ENCODE measurements at places on chromosomes 3 and 15.

DNA sequence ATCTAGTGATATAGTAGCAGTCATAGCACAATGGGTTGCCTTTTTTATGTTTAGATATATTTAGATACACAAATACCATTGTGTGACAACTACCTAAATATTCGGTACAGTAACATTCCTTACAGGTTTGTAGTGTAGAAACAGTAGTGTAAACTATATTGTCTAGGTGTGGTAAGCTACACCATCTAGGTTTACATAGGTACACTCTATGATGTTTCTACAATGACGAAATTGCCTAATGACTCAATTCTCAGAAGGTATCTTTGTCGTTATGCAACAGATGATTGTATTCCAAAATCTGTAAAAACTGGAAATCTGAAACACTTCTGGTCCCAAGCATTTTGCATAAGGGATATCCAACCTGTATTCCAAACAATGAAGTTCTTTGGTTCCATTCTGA is 24.3 kb downstream of the PLOD2 start:
- DNase-seq, result no peak

- no peak for DNase-seq
Observed at GRCh38 chr3:71217640-71218222, 365.8 kb downstream of the FOXP1 start.

DNA sequence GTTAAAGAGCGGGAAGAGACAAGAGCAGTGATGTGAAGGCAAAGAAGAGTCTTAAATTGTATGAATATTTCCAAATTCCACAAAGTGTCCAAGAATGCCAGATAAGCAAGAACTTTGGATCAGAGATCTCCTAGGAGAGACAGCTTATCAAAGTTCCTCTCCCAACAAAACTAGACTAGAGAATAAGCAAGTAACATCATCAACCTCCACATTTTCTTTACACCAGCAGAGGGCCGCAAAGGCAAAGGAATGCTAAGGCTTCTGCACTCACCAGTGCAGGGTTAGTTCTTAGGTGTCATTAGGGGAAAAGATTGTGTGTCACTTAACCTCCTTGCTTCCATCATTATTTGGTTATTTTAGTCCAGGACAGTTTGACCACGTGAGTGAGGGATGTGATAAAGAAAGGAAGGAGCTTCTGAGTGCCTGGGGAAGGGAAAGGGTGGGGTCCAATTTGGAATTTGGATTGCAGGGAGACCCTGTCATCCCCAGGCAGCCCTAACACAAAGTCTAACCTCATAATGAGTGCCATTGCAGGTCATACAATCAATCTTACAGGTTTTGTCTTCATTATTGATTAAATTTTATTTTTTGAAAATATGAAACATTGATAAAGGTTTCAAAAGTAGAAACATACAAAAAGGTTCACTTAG is 7.5 kb upstream of the CMTM6 start:
- peak; percentile 63 for DNase-seq

DNA sequence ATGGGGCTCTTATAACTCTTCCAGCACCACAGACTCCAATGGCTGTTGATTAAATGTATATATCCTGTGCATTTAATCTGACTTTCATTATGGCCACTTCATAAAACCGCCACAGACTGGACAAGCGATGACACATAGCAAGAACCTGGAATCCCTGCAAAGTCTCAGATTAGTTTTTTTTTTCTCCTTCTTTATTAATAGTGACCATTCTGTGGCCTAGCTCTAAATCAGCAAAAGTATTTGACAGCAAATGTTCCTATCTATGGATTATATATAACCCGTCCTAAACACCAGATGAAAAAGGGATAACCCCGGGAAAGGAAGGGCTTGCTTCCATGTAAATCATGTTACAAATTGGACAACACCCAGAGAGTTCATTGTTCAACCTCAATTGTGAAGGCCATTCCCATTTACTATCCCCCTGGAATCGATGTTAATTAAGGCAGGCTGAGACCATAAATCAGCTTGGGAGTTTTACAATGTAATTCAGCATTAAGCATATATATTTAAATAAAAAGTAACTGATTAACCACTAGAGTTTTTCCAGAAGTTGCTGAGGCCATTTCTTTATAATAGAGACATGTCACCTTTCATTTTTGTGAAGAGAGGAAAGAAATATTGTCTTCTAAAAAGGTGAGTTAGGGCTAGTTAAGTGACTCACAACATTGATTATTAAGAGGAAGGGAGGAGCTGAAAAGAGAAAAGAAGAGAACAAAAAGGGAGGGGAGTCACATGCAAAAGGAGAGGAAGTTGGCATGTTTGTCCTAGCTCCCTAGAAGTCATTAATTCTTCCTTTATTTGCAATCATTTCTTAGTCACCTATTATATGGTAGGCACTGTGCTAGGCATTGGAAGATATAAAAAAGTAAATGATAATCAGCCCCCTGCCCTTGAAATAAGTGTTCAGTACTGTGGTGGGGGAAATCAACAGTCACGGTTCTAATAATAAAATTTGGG is 26.2 kb downstream of the ALDH1A2 start:
- no peak for DNase-seq

- DNase-seq, result no peak
Observed at GRCh38 chr3:148232389-148232788, 465.3 kb upstream of the AGTR1 start.

DNA sequence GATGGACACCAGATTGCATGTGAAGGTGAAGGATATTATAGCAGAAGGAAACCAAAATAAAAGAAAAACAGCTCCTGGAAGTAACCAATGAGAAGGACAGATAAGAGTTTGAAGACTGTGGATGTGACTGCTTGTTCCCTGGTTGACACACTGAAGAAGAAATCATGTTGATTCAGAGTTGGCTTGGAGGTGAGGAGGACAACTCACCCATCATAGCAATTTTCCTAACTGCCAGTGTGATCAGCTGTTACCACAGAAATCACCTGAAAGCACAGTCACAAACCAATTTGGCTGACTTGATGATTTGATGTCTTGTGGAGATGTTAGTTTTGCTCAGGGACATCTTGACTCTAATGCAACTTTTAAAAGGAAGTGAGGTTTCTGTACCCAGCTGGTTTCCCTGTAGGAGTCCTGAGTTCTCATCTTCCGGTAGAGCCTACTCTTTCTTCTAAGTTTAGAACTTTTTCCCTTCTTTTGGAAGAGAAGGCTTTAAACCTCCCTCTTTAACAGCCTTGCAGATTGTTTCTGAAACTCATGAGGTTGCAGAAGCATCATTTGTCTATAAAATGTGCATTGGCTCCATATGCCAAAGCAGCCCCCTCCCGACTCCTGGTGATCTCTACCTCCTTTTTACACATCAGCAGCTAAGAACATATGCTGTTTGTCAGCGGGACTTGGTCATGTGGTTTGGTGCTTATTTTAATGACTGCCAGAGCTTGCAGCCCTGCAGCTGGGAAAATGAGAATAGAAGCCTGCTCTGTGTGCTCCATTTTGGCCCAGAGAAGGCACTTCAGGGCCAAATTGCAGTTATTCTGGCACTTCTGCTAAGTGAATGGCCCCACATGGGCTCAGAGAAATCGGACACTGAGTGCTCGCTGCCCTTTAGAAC is 10.3 kb downstream of the ATG7 start:
- DNase-seq, result no peak

DNA sequence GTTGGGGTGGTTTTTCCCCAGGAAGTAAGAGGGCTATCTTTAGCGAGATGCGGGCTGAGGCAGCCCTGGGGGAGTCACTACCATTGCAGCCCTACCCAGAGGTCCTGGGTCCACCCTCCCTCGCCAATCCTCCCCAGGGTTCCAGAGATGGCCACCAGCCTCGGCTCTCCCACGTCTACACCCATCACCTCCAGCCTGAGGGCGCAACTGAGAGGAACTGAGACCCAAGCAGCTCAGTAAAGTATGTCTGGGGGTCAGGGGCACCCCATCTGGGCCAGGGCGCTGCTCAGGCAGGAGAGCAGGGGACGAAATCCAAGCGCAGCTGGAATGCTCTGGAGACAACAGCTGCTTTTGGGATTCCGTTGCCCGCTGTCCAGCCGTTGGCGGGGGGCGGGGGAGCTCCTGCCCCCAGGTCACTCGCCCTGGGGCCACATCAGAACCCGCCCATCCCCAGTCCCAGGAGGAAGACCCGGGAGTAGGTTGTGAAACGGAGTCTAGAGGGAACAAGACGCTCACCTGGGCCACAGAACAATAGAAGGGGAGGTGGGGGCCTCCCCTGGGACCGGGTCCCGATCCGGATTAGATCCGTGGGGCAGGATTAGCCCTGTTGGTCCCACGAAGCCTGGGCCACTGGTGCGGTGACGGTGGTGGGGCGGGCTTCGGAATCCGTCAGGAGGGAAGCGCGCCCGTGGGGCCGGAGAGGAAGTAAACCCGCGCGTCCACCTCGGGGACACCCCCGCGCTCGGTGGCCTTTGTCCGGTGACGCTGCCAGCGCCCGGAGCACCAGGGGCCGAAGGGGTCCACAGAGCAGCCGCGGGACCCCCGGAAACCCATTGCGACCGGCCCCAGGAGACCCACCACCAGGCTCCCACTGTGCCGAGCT is 1.4 kb upstream of the NDUFAF3 start:
- DNase-seq, result no peak

GRCh38 chr3:153768561-153769469 is 352.4 kb upstream of the ARHGEF26 start:
- peak; percentile 38 for DNase-seq

GRCh38 chr3:168583977-168584376 is 488.3 kb upstream of the GOLIM4 start:
- no peak for DNase-seq

- DNase-seq, result no peak
Observed at GRCh38 chr15:101539930-101540329, 50.4 kb upstream of the PCSK6 start.

DNA sequence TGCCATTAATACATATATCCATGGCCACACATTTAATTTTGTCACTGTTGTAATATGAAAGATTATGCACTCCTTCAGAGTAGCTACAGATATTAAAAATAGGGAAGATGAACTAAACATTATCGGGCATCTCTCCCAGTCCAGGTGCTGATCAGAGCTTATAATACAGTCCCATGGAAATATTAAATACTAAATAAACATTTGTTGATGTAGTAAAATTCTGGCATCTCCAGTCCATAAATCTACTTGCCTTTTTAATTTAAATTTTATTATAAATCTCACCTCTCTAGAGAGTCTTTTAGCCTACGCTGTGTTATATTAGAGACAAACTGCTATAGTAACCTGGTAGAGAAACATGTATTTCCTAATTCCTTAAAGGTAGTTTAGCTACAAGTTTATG is 297.6 kb downstream of the GRM7 start:
- no peak for DNase-seq

DNA sequence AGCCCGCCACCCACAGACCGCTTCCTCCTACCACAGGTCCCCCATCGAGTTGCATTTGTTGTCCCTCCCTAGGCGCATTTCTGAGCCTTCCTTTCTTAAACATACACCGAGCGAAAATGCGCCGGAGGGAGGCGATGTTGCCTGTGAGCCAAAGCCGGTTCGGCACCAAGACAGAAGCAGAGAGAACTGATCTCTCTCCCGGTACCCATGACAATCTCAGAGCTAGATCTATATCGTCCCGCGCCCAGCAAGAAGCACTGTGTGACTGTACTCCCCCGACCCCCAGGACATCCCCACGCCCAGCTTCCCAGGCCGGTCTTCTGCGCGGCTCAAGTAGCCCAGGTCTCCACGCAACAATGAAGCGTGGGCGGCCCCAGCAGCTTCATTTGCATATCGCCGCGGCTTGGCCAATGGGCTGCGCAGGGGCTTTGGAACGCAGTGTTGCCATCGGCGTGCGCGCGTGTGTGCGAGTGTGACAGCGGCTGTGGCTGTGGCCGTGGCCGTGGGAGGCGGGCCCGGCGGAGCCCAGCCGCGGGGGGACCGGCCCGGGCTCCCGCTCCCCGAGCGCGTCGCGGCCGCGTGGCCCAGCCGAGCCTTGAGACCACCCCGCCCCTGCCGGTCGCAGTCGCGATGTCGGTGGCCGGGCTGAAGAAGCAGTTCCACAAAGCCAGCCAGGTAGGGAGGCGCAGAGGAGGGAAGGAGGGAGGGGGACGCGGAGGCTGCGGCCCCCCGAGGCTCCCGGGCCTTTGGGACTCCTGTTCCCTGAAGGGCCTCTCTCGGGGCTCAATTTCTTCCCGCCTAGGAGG is at the start of gene SH3GL3:
Gene SH3GL3, plus strand, starts transcription at position 438 of the 806 bp plus-strand sequence. Its CDS starts 193 bp downstream, at position 631.
- peak; percentile 25 for DNase-seq

GRCh38 chr3:164004205-164004604 is 1074.1 kb downstream of the SI start:
- DNase-seq, result no peak

DNA sequence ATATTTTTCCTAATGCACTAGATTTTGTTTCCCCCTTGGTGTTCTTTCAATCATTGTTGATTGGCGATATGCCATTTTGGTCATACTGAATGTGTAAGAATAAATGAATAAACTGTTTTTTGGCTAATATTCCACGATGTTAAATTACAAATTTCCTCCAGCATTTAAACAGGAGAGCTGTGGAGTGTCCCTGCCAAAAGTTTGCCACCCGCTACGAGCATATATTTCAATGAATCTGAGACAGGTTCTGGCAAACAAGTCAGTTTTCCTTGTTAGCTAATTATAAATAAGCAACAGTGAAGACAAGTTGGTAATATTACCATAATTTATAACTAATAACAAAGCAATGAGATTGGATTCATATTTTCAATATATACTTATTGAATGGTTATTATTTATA is 777.6 kb downstream of the ROBO1 start:
- DNase-seq, result no peak

- no peak for DNase-seq
Observed at GRCh38 chr3:143383421-143383820, 263.9 kb downstream of the CHST2 start.

DNA sequence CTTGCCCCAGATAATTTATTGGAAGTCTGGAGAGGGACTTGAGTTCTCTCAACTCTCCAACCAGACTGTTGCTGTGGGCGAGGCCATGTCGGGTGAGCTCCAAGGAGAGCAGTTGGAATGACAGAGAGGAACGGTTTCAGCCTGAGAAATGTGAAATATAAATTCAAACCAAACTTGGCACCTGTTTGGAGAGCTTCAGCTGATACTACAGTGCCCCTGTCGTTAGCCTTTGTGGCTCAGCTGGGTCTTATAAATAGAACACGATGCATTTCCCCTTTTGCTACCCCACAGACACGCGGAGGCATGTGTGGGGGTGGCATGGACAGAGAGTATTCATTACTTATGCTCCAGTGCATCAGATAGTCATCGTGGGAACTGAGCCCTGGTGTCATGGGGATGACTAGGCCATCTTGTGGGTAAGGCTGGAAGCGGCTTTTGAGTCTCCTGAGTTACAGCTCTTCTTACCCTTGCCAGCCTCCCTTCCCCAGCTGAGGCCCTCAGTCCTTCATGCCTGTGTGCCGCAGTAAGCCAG is 15.6 kb downstream of the SMAD3 start:
- peak; percentile 63 for DNase-seq

GRCh38 chr3:197674741-197675562 is 61.8 kb downstream of the RUBCN start:
- DNase-seq, result no peak

GRCh38 chr3:50345586-50346234 is at the start of gene ZMYND10:
Gene ZMYND10 (minus strand): TSS chr3:50345732. CDS start chr3:50345579, 153 bp downstream.
- peak; percentile 68 for DNase-seq
